Activated T-cell treated with anti-CD3 and anti-CD28 coated beads, Interleukin-2, amount 50 U/mL, for 24 hours (primary cell): ENCODE measurements at places on chromosomes 2 and 18.

DNA sequence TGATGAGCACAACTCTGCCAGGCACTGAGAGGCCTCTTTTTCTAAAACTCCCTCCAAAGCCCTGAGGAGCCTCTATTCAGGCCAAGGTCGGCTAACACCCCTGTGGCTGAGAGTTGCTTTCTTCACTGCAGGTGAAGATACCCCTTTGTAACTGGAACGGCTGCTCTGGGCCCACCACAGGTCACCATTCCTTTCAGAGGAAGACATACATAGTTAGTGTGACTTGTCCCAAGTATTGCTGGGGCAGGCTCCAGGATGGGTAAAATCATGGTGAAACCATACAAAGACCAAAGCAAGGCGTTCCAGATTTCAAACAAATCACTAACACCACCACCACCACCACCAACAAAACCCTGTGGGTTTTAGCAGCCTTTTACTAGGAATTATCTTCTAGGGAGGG, 36.8 kb downstream of the CHST10 start:
- no peak for DNase-seq
- H3K4me3 ChIP-seq = no peak overlapping the region
- H3K36me3 ChIP-seq = no peaks in the 10 kb centered on the region
- H3K27me3 ChIP-seq = peaks cover 7% of the 10 kb centered on the region
- H3K4me1 ChIP-seq = peaks cover 4% of the 10 kb centered on the region

DNA sequence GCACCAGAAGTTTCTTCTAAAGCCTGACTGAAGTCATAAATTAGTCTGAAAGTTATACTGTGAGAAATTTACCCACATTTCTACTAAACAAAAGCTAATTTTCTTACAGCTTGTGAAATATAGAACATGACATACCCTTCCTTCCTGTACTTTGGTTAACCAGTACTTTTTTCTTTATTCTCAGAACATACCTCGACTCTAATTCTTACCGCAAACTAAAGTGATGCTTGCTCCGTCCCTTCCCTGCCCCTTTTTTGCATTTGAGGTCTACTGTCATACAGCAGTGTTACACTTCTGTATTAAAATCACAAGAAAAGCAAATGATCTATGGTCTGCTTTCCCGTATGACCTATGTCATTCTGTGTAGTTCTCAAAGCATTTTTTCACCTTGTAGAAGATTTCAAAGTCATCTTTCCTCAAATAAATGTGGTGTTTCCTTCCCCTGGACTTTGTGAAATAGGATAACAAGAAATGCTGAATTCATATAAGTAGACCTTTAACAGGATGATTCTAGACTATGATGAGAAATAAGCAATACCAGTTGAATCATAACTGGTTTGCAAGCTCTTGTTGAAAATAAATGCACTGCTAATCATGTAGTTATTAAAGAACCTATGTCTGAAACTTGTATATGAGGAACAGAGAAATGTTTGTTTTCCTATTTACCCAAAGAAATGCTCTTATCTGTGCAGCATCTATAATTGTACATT, 30.4 kb downstream of the CYTIP start:
- H3K27ac ChIP-seq = peak overlapping the region; percentile 97
- H3K36me3 ChIP-seq = peaks cover 92% of the 10 kb centered on the region
- peaks cover 92% of the 10 kb centered on the region for H3K4me1 ChIP-seq

- no peaks in the 10 kb centered on the region for H3K27me3 ChIP-seq
- H3K4me1 ChIP-seq = peaks cover 58% of the 10 kb centered on the region
- no peaks in the 10 kb centered on the region for H3K36me3 ChIP-seq
Measured at GRCh38 chr18:48831113-48831759, 119.5 kb downstream of the SMAD7 start.

DNA sequence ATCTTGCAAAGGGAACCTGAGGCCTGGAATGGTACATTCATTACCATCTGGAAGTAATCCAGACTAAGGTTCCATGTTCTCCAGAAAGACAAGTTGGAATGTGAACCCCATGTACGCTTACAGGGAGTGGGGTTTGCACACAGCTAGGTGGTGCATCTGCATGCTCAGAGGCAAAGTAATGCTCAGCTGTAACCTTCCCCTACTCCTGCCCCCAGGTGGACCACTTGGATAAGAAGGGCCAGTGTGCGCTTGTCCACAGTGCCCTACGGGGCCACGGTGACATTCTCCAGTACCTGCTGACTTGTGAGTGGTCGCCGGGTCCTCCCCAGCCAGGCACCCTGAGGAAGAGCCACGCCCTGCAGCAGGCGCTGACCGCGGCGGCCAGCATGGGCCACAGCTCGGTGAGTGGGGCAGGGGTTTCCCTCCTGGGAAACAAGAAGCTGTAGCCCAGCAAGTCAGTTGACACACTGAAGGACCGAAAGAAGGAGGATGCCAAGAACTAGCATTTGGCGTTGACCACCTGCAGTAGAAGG, 90.0 kb downstream of the WDSUB1 start:
- no peak overlapping the region for H3K27ac ChIP-seq
- no peaks in the 10 kb centered on the region for H3K36me3 ChIP-seq
- peaks cover 9% of the 10 kb centered on the region for H3K4me1 ChIP-seq
- no peak for DNase-seq

DNA sequence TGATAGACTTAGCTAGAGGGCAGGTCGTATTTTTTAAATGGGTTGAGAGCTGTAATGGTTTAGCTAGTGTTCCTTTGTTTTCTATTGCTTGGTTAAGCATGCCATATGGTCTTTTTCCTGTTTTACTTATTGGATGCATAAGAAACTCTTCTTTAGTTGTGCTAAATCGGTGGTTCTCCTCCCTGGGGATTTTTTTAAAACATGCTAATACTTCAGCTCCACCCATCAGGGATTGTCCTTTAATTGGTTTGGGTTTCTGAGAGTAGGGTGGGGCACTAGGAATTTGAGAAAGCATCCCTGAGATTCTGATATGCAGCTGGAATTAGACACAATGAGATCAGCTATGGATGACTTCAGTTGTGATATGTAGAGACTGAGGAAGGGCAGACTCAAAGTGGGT, 497.2 kb downstream of the THSD7B start:
- H3K27me3 ChIP-seq = no peaks in the 10 kb centered on the region
- no peaks in the 10 kb centered on the region for H3K4me1 ChIP-seq
- no peak for DNase-seq
- no peaks in the 10 kb centered on the region for H3K36me3 ChIP-seq
- H3K27ac ChIP-seq = no peak overlapping the region
- H3K4me3 ChIP-seq = no peak overlapping the region

DNA sequence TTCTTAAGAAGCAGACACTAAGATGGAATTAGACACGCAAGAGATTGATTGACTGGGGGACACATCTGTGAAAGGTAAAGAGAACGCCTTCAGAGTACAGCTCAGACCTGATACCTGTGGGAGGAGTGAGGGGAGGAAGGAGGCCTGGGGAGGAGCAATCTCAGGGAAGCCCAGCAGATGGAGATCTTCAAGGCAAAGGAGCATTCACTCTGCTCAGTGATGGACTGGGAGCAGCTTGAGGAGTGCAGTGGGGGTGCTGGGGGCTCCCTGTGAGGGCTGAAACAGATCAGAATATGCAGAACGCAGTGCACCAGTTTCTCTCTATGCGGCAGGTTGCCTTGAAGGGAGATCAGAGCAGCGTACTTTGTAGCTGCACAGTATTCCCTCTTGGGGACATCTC, 103.7 kb upstream of the ATP8B1 start:
- no peak for DNase-seq
- no peak overlapping the region for H3K27ac ChIP-seq
- no peaks in the 10 kb centered on the region for H3K4me1 ChIP-seq
- H3K36me3 ChIP-seq = no peaks in the 10 kb centered on the region

- H3K36me3 ChIP-seq = peaks cover 20% of the 10 kb centered on the region
- DNase-seq = peak; percentile 52
- peak overlapping the region; percentile 84 for H3K4me3 ChIP-seq
- H3K27ac ChIP-seq = peak overlapping the region; percentile 91
- H3K27me3 ChIP-seq = no peaks in the 10 kb centered on the region
- H3K4me1 ChIP-seq = peaks cover 32% of the 10 kb centered on the region
Measured at GRCh38 chr2:42569116-42569711, 782 bp downstream of the MTA3 start.

- DNase-seq = no peak
- H3K4me1 ChIP-seq = peaks cover 4% of the 10 kb centered on the region
- no peak overlapping the region for H3K27ac ChIP-seq
- no peaks in the 10 kb centered on the region for H3K36me3 ChIP-seq
- no peak overlapping the region for H3K4me3 ChIP-seq
- H3K27me3 ChIP-seq = peaks cover 35% of the 10 kb centered on the region
Measured at GRCh38 chr18:50079571-50080295, 115.2 kb downstream of the MYO5B start.

DNA sequence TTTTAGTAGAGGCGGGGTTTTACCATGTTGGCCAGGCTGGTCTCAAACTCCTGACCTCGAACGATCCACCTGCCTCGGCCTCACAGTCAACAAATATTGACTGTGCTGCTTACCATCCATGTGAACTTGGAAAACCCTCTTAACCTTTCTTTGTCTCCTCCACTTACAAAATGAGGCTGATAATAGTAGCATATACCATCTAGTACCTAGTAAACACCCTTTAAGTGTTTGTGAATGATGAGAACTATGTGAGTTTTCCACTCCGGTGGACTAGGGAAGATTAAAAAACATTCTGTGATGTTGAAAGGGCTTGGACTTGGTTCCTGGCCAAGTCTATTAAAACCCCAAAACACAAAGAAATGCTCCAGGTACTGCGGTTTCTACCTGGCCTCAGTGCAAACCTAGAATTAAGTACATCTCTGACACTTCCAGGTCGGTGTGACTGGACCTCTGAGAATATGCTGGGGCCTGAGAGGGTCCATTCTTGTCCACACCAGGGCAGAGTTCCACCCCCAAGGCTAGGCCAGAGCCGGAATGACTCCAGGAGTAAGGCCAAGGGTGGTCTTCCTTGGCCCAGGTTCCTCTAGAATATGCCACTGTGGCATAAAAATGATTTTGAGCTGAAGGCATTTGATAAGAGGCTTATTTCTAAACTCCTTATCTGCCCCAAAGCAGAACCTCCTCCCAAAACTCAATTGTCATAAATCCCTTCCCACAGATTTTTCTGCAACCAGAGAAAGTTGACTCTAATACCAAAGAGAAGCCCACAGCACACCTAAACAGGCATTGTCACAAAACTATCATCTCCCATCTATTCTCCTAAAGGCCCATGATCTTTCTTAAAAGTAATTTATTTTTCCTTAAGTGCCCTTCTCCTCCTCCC, 217.5 kb downstream of the TGIF1 start:
- H3K27me3 ChIP-seq = no peaks in the 10 kb centered on the region
- H3K4me3 ChIP-seq = no peak overlapping the region
- H3K27ac ChIP-seq = no peak overlapping the region
- peaks cover 21% of the 10 kb centered on the region for H3K4me1 ChIP-seq
- DNase-seq = no peak
- H3K36me3 ChIP-seq = no peaks in the 10 kb centered on the region

- peaks cover 18% of the 10 kb centered on the region for H3K36me3 ChIP-seq
- H3K27ac ChIP-seq = peak overlapping the region; percentile 4
- no peak overlapping the region for H3K4me3 ChIP-seq
- H3K27me3 ChIP-seq = no peaks in the 10 kb centered on the region
- DNase-seq = no peak
- H3K4me1 ChIP-seq = peaks cover 36% of the 10 kb centered on the region
Measured at GRCh38 chr2:30622452-30622851, 175.4 kb downstream of the LCLAT1 start.

DNA sequence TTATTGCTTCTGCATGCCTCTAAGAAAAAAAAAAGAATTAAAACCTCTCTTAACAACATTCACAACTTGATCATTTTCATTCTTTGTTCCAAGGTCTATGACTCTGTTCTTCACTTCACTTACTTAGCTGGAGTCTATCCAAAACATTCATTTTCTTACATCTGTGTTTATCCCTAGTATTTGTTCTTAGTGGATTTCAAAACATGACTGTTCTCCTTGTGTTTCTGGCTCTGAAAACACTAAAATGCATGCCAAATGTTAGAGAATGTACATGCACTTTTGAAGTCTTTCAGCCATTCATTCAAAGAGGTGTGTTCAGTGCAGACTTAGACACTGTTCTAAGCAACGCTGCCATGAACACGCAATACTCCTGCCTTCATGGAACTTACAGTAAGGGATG, 138.8 kb downstream of the CNTNAP5 start:
- no peak for DNase-seq
- H3K36me3 ChIP-seq = no peaks in the 10 kb centered on the region
- no peaks in the 10 kb centered on the region for H3K27me3 ChIP-seq
- H3K4me1 ChIP-seq = no peaks in the 10 kb centered on the region

- no peaks in the 10 kb centered on the region for H3K36me3 ChIP-seq
- DNase-seq = no peak
- peaks cover 8% of the 10 kb centered on the region for H3K4me1 ChIP-seq
- no peak overlapping the region for H3K4me3 ChIP-seq
Measured at GRCh38 chr2:37985333-37985732, 60.2 kb downstream of the RMDN2 start.
